Kasumi-1 (cell line): ENCODE measurements at places on chromosomes 5 and 9.

- no peak for DNase-seq
Observed at GRCh38 chr9:115832031-115832430, 321.6 kb upstream of the PAPPA start.

DNA sequence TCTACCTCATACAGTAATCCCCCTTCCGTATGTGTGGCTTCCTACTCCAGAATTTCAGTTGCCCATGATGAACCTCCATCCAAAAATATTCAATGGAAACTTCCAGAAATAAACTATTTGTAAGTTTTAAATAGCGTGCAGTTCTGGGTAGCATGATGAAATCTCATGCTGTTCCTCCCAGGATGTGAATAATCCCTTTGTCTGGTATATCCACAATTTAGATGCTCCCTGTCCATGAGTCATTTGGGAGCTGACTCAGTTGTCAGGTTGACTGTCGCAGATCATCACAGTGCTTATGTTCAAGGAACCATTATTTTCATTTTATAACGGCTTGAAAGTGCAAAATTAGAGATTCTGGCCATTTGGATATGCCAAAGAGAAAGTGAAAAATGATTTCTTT is 290.1 kb upstream of the CDH9 start:
- DNase-seq = no peak

GRCh38 chr5:11482011-11482410 is 422.2 kb downstream of the CTNND2 start:
- DNase-seq = no peak

DNA sequence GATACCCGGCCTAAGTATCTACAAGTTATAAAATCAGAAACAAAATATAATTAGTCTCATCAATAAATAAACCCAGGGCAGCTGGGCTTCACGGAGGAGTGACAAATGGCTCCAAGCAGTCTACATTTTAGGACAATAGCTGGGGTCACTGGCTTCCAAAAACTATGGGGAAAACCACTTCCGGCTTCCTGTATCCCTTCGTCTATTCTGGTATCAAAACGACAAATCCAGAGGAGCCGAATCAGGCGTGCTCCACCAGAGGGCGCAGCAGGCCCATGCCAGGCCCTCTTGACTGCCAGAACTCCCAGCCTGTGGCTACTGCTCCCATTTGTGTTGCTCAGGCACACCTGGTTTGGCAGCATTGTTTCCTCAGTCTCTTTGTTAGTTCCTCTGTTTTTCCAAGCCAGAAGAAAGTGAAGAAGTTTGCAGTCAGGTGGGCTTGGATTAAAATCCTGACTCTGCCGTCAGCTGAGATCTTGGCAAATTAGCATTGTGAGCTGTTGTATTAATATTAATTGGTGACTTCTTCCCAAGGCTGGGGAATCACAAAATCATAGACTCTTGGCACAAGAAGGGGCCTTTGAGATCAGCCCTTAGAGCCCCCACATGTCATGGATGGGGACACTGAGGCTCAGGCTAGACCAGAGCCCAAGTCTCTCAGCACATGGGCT is 11.6 kb upstream of the RAB14 start:
- DNase-seq = peak; percentile 83

GRCh38 chr5:173331956-173332479 is 3.8 kb upstream of the STC2 start:
- peak; percentile 83 for DNase-seq

DNA sequence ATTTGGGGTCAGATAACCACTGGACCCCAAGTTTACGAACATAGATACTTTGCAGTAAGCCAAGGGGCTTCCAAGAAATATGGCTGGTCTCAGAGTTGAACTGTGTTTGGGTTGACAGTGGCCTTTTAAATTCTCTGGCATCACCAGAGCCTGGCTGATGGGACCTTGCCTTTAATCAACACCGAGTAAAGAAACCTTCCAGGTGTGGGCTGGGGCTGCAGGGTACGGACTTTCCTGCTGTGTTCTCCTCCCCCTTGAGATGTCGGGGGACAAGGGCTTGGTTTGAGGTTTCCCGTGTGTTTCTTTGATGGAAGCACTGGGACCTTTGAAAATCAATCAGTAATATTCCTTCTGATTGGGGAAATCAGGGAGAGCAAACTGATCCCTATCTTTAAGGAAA is 140.1 kb downstream of the MTX3 start:
- DNase-seq = no peak

DNA sequence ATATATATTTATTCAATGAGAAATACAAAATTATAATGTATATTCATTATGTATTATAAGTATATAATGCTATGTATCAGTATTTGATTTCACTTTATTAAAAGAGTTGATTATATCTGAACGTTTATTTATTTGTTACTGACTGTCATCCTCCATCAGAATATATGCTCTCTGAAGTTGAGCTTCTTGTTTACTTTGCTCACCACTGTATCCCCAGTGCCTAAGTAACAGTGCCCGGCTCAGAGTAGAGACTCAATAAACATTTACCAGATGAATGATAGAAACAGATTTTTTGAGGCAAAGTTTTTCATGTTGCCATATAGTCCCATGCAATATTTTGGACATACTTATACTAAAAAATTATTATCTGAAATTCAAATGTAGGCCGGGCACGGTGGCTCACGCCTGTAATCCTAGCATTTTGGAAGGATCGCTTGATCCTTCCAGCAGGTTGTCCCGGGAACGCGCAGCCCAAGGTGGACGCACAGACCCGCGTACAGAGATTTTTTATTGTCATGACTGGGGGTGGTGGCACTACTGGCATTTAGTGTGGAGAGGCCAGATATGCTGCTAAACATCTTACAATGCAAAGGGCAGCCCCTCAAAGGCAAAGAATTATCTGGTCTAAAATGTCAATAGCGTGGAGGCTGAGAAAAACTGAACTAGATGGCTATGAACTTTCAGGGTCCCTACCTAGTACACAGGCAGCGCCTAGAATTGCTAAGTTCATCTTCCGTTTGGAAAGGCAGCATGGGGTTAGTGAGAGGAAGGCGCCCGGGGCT is 761 bp upstream of the DNAJC25 start:
- peak; percentile 81 for DNase-seq

- no peak for DNase-seq
Observed at GRCh38 chr9:135614821-135615665, 24.3 kb downstream of the GLT6D1 start.

- no peak for DNase-seq
Observed at GRCh38 chr5:87268970-87269377, 1.3 kb downstream of the RASA1 start.

- no peak for DNase-seq
Observed at GRCh38 chr9:130664251-130665028, at the start of gene PRDM12. Gene PRDM12, plus strand, starts transcription at chr9:130664594. Its CDS starts 60 bp downstream, at chr9:130664654.

DNA sequence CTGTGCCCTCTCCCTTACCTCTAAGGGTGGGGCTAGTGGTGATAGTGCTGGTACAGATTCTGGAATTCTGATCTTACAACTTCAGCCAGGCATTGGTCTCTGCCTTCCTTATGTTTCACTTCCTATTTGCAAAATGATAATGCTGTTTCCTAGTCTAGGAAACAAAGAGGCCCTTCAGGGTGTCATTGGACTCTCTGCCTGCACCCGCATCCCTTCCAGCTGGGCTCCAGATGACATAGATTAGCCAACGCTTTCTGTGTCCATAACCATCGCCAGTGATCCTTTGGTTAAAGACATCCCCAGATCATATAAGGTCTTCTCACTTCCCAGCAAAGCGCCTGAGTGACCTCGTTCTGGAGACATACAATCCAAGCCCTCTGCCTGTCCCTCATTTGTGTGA is 180.7 kb downstream of the ERCC6L2 start:
- no peak for DNase-seq
